Activated CD4-positive, alpha-beta T cell treated with anti-CD3 and anti-CD28 coated beads, Interleukin-2, amount 50 U/mL, for 1 hour (primary cell): ENCODE measurements at places on chromosomes 7 and 10.

DNA sequence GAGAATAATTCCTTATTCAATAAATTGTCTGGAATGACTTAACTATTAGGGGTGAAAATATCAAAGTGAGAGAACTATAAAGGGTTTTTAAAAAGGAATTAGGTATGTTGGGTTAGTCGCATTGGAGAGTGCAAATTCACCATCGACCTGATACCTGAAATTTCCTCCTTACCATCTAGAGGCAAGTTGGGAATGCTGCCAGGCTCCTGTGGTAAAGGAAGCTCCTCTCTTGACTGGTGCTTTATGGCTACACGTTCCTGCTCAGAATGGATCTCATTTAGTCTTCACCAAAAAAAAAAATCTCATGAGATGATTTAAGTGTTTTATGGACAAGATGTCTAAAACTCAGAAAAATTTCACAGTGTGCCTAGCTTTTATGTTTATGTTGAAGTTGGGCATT is 129.8 kb downstream of the EGFR start:
- no peak for DNase-seq

DNA sequence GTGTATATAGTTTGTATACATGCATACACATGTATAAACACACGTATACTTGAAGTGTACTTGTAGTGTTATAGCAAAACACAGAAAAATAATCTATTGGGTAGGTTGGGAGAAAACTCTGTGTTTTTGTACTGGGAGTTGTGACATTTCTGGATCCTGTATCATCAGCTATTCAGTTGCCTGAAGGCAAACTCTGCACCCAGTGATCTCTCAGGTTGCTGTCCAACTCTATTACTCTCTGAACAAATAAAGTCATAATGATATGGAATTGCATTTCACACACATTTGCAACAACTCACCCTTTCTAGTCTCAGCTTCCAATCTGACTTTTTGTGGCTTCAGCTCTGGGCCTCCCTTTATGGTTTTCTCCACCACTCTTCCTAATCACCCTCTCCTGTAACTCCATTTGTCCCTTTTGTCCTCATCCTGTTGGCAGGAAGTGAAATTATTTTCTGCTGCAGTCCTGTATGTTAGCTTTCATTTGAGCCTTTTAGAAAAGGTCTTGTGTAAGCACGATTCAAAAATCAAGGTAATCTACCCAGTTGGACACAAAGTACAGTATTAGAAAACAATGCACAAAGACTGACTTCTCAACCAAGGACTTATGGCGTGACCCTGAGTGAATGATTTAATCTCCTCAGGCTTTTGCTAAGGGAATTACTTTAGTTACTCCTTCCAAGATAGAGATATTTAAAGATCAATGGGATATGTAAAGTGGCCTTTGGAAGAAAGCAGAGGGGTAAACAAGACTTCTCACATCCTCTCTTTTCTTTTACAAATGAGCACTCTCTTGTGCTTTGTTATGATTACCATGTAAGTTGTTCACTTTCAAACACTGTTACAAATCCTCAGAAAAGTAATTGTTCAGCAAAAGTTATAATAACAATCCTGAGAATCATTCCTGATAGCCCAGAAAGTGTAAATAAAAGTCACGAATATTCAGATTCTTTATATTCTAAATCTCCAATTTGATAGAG is 249.1 kb downstream of the KCND2 start:
- DNase-seq = no peak

DNA sequence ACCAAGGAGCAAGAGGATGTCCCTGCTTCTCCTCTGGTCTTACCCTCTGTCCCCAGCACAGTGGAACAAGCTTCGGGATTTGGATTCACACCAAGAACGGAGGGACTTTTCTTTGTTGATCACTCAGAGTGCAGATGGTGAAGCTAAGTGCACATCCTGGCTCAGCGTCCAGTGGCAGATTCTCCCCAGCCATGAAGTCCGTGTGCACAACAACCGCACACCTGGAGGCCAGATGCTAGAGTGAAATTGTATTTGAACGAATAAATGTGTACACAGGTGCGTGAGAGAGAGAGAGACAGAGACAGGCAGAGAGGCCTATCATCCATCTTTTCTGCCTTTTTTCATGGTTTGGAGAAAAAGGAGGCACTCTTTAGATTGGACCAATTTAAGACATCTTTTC is 31.5 kb downstream of the ASB13 start:
- no peak for DNase-seq

DNA sequence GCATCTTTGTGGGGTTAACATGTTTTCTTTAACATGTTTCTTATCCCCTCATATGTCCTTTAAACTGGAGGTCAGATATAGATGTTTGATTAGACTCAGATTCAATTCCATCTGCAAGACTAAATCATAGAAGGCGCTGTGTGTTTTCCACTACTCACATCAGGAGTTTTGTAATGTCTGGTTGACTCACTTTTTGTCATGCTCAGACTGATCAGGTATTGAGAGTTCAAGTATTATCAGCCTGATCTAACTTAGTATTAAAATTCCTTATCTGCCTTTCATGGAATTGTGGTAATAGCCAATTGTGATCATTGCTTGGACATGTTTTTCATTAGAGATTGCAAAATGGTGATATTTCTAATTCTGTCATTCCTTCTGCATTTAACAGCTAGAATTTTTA is 30.2 kb downstream of the ENTPD7 start:
- DNase-seq = no peak

DNA sequence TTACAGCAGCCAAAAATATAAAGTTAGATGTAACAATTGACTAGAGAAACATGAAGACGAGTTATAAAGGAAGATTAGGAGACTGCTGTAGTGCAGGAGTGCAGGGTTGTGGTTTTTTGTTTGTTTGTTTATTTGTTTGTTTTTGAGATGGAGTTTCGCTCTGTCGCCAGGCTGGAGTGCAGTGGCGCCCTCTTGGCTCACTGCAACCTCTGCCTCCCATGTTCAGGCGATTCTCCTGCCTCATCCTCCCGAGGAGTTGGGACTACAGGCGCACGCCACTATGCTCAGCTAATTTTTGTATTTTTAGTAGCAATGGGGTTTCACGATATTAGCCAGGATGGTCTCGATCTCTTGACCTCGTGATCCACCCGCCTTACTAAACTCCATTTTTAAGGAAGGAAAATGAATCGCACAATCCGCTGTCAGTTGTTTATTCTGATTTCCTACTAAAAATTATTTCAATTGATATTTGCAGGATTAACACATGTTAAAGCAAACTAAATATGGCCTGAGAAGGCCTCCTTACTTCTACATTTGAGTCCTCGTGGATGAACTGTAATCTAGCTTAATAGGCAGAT is 233.3 kb downstream of the NSUN6 start:
- no peak for DNase-seq

- DNase-seq = no peak
Observed at GRCh38 chr10:10872035-10872673, 145.5 kb upstream of the CELF2 start.

GRCh38 chr10:86170255-86171108 is 196.1 kb downstream of the GRID1 start:
- DNase-seq = no peak

DNA sequence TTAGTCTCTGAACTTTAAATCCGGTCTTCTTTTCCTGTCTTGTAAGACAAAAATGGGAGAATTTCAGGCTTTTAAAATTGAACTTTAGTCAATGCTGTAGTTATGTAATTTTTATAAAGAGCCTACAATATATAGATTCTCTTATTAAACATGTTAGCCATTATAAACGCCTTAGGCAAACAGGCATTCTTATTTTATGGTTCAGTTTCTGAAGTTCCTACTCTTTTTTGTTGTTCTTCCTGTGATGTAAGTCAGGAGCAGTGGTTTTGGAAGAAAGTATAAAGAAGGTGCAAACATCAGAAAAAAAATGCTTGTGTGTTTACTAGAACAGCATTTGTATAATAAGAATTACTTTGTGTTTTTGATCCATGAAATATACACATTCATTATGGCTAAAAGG is 41.6 kb downstream of the BICC1 start:
- no peak for DNase-seq

GRCh38 chr10:78934532-78934898 is 134.3 kb upstream of the ZMIZ1 start:
- DNase-seq = no peak

GRCh38 chr10:124184208-124184830 is 90.9 kb upstream of the CHST15 start:
- no peak for DNase-seq

- DNase-seq = no peak
Observed at GRCh38 chr10:76088980-76089379, 657.6 kb downstream of the LRMDA start.
